Esophagus squamous epithelium (tissue), 5 donors: ENCODE measurements at places on chromosomes 2 and 18.

DNA sequence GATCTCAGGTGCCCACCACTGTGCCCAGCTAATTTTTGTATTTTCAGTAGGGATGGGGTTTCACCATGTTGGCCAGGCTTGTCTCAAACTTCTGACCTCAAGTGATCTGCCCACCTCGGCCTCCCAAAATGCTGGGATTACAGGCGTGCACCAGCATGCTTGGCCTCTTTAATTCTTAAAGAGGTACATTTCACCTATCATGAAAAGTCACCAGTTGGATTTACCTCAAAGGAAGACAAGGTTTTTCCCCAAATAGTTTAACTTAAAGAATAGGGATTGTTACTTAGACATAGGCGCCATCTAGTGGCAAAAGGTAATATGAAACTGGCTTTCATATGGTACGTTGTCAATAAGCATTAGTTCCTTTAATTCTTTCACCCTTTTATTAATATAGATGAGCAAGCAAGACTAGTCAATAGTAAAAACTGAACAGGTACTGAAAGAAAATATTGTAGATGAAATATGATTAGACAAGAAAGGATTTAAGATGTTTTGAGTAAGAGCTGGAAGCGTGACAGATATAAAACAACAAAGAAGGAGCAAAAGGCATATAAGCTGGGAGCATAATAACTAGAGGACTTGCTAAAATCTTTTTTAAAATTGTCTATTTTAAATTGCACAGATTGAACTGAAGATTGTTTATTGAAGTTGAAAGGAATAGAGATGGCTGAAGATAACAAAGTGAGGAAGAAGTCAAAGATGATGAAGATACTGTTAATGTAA, 35.0 kb upstream of the PSMD14 start:
- DNase-seq: no peak

GRCh38 chr18:58337686-58338085, 291.2 kb downstream of the ALPK2 start:
- DNase-seq: no peak

GRCh38 chr2:132422736-132423135, 6.1 kb downstream of the GPR39 start:
- no peak for DNase-seq

DNA sequence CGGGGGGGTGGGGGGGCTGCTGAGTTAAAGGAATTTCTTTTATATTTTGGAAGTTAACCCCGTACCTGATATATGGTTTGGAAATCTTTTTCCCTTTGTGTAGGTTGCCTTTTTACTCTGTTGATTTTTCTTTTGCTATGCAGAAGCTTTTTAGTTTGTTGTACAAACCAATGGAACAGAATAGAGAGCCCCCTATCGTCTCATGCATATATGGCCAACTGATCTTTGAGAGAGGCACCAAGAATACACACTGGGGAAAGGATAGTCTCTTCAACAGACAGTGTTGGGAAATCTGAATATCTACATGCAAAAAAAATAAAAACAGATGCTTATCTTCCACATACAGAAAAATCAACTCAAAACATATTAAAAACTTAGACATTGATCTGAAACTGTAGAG, 647.8 kb upstream of the KLHL29 start:
- DNase-seq: no peak

DNA sequence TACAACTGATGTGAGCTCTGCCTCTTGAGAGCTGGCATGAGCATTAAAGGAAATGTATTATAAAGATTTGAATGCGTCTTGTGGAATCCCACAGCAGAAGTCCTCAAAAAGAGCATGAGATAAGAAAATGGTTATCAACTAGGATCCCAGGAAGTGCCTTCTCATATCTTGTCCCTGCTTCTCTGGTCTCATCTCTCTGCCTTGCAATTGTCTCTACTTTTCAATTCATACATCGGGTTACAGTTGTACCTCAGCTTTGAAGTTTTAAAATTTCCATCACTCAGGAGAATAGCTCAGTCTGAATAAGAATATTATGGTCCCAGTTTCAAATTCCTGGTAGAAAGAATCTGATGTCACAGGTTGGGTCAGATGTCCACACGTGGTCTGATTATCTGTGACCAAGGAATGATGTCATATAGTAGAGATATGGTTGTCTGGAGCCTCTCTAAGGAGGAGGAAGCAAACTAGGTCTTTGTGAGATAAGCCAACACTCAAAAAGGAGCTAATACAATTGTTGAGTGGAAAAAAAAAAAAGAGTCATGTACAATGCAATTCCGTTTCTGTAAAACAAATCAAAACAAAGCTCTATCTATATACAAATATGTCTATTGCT, 21.7 kb upstream of the CCDC88A start:
- DNase-seq: no peak

DNA sequence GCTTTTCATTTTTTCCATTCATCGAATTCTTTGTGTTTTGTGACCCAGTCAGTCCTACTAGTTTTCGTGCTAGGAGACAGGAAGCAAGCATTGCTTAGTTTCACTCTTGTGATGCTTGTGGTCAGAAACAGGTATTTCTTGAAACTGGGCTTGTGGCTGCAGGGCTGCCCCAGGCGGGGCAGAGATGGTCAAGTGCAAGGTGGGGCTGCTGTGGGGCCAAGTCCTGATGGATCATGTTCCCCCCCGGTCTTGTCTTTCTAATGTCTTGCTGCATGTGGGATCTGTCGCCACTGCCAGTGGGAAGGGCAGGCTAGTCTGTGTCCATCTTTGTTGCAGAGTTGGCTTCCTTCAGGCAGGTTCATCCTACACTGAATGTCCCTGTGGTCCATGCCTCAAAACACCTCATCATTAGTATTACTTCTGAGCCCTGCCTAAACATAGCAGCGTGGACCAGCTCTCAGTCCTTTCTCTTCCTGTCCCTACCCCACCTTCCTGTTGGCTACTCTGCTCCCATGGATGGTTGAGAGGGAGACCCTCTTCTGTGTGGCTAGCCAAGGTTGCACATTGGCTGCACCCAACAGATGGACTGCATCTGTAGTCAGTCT, 38.7 kb downstream of the INPP4A start:
- DNase-seq: no peak

- DNase-seq: no peak
Measured at GRCh38 chr2:234326694-234327093, 170.2 kb downstream of the ARL4C start.

- no peak for DNase-seq
Measured at GRCh38 chr2:233271693-233272092, 20.2 kb downstream of the ATG16L1 start.

DNA sequence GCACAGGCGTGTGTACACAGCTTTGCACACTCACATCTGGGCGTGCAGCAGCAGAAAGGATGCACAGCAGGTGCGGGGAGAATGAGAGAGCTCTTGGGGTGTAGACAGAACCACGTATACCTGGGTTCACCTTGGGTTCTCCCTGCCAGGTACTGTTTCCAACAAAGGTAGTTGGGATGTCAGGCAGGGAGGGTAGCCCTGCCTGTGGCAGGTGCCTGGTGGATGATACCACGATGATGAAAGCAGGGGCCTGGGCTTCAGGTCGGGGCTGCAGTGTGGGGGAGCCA, 6.5 kb upstream of the ARID5A start:
- DNase-seq: no peak

- DNase-seq: no peak
Measured at GRCh38 chr2:111688482-111688881, 195.5 kb downstream of the ANAPC1 start.

- DNase-seq: no peak
Measured at GRCh38 chr2:36885605-36886004, 80.7 kb downstream of the STRN start.

DNA sequence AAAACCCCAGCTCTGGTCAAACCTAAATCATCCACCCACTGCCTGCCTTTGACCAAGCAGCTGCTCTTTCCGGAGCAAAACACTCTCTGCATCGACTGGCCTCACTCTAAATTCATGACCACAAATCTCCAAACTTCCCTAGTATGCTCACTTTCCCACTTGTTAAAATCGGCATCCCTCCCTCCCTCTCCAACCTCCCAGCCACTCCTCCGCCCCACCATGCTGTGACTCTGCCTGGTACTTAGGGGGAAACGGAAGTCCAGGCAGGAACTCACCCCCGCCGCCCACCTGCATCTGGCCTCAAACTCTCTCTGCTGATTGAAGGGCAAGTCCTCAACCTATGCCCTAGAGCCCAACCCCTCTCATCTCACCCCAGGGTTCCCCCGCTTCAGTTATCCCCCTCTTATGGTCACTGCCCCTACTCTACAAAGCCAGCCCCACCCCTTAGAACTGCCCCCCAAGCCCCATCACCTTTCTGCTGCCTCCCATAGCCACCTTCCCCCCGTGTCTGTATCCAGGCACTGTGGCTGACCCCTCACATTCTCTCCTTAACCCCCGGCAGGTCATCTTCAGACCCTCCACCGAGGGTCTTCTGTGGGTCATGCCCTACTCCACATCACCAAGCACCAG, 3.8 kb upstream of the ADRA2B start:
- DNase-seq: no peak
